ENCODE measurements at places on chromosomes 7 and 10. TPM values are rescaled to one million over a fixed set of nuclear protein-coding genes. Genes with fewer than 3 reads are reported as not detected.
A peak's percentile ranks its signal among the peaks of the same experiment; 100 is the strongest.

- DNase-seq: no peak
These were observed 26.1 kb downstream of the RBM33 start for GRCh38 chr7:155670521-155670920.

Gene PLAC9
- not detected for total RNA-seq

DNA sequence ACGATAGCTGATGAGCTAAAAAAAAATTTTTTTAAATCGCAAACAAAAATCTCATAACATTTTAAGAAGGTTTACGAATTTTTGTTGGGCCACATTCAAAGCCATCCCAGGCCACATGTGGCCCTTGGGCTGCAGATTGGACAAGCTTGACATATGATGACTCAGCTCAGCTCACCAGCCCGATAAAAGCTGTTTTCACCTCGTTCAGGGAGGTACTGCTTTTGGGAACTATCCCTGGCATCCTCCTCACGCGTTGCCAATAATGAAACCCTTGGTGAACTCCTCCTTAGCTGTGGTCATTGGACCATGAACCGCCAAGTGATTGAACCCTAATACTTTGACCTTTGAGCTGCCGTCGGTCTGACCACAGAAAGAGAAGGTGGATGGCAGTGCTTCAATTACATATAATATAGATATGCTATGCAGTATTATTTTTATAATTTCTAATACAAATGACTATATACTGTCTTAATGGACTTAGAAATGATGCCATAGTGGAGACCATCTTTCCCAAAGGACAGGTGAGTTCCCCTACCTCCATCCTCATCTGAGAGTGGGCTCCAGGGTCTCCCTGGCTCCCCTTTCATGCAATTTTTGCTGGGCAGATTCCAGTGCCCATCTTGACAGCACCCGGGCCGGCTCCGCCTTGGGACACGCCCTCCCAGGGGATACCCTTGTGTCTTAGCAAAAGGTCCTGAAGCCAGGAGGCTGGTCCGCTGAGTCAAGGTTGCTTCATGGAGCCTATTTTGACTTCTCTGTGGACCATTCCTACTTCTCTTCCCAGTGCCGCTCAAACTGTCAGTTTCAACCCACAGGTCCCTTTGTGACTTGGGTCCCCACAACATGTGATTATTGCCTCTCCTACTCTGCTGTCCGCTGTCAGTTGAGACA, 707.2 kb downstream of the PARD3 start:
- DNase-seq: no peak

Gene MINPP1
- total RNA-seq: 34.6 TPM

DNA sequence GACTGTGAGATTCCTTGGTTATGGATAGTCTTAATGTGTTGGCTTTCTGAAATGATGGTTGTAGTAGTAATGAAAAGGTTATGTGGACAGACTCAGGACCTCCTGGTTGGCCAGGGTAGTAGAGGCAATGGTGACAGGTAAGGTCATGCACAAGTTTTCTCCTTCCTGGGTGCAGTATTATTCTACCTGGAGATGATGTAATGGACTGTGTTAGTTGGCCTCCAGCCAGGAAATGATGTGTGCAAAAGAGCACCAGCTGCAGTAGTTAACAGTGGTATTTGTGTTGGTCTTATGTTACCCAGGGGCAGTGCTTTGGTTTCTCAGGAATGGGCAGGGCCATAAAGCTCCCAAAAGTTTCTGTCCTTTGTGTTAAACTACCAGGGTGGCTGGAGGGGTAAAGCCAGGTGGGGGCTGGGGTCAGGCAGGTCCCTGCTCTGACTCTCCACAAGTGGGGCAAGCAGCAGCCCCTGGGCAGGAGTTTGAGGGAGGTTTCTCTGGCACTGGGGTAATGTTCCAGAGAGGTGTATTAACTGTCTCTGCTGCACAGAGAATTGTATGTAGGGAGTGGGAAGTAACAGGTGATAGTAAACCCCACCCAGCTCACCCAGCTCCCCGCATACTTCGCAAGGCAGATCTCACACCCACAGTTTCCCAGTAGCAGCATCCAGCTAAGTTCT, 36.3 kb downstream of the GPR22 start:
- peak; percentile 64 for DNase-seq

Gene SH2D4B
- 0.06 TPM for total RNA-seq

DNA sequence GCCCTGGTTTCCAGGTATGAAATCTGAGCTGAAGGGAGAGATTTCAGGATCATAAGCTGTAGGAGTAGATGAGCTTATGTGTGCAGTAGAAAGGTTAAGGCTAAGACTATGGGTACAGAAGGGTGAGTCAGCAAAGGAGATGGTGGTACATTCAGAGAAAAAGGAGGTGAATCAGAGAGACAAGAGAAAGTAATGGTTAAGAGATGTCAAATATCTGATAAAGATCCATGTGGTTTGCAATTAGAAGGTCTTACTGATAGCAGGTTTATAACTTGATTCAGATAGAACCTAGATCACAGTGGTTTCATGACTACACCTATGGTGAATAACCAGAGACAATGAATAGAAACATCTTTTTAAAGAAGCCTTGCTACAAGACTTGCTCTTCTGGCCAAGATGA, 4.5 kb upstream of the NPY start:
- DNase-seq: no peak

Gene CLCN1
- not detected for total RNA-seq

DNA sequence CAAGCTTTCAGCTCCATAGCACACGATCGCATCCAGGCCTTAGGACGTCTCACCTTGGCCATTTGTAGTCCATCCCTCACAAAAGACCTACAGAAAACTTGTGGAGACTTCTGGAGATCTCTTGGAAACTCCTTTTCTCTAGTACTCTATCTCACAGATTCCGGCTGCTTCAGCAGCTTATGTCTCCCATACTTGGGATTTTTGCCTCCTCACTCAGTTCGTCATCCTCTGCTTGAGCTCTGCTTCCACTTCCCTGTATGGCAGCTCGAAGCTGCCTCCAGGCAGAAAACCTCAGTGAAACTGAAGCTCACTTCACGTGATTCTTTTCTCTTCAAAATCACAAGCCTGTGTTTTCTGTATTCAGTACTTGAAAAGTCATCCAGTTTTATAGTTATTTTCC, 178.7 kb upstream of the GDF10 start:
- no peak for DNase-seq

GRCh38 chr7:18941207-18941606, 176.2 kb downstream of the TWIST1 start:
- DNase-seq: no peak

GRCh38 chr7:1586827-1587705, 17.2 kb upstream of the PSMG3 start:
- DNase-seq: peak; percentile 40

Gene ITGB8
- 32.9 TPM for total RNA-seq

- no peak for DNase-seq
These were observed 4.2 kb upstream of the CREB3L2 start for GRCh38 chr7:138006106-138006505.

DNA sequence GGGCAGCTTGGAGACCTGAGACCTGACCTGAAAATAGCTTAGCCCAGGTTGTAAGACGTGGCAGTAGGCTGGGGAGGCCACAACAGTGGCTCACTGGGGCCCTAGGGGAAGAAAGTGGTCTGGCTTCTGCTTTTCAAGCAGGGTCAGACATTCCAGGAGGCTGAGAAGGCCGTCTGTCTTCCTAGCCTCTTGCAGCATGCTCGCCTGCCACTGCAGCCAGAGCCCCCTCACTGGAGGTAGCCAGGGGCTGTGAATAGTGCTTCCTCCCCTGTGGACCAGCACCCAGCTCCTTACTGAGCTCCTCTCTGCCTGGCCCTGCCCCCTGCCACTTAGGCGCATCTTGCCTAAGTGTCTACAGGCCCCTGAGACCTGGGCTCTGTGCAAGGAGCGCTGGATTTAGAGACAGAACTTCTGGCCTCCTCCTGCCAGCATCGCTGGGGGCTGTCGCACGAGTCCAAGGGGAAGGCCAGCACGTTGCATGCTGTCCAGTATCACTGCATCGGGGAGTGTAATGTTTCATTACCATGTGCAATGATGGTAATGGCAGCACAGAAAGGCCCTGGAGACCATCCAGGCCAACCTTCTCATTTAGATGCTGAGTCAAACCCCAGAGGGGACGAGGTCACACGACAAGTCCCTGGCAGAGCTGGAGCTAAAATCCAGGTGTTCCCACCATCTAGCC, 12.7 kb downstream of the ZMIZ1 start:
- peak; percentile 88 for DNase-seq

Gene CTTNBP2
- 3.6 TPM for total RNA-seq

GRCh38 chr10:4028027-4028471, 243.0 kb upstream of the KLF6 start:
- no peak for DNase-seq

DNA sequence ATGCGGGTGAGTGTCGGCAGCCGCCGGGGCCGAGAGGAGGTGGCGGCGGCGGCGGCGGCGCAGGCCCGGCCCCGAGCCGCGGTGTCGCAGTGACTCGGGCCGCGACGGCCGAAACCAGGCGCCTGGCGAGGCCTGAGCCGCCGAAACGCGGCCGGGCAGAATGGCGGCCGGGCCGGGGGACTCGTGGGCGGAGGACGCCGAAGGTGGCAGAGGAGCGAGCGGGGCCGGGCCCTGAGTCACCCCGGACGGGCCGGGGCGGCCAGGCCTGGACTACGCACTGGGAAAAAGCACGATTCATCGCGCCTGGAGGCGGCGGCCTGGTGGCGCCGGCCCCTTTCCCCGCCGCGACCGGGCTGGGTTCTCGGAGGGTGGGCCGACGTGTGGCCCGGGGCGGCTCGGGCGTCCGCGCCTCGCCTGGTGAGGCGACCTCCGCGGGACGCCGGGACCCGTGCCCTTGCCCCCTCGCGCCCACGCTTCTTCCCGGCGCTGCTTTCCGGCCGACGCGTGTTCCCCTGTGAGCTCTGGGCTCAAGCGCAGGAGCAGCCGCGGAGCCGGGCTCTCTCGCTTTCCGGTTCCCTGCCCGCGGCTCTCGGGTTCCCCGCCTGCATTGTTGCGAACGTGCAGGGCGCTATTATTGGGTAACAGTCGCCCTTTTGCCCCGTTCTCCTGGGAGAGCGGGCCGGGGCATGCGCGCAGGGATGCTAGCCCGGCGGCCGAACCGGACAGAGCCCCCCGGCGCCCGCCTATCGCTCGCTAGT, 500 bp downstream of the CUL1 start:
- peak; percentile 74 for DNase-seq

- DNase-seq: no peak
These were observed 586.4 kb upstream of the SEMA3D start for GRCh38 chr7:85773116-85773728.

Gene CLEC2L
- total RNA-seq: 0.51 TPM

DNA sequence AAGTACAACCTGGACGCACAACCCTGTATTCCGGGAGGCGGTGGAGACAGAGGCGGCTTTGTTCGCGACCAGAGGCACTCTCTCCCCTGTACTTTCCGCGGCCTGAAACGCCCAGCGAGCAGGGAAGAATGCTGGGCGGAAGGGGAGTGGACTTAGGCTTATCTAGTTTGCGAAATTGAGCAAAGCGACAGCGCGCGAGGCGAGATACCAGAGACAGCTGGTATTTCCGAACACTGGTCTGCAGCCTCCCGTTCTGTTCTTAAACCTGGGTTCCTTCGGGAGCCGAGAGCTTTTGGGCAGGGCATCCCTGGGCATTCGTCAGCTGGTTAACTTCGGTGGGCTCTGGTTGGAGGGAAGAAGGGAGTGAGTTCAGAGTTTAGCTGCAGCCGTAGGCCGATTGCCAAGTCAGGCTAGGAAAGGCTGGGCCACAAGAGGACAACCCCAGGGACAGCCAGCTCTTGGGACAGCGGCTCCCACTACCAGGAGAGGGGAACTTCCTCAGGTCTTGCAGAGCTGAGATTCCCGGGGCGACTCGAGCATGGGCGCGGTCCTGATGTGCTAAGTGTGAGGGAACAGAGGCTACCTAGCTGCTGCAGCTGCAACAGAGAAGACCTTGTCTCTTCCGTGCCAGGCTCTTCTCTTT, 3.9 kb downstream of the HMX3 start:
- peak; percentile 68 for DNase-seq

Gene C7orf33
- not detected for total RNA-seq

DNA sequence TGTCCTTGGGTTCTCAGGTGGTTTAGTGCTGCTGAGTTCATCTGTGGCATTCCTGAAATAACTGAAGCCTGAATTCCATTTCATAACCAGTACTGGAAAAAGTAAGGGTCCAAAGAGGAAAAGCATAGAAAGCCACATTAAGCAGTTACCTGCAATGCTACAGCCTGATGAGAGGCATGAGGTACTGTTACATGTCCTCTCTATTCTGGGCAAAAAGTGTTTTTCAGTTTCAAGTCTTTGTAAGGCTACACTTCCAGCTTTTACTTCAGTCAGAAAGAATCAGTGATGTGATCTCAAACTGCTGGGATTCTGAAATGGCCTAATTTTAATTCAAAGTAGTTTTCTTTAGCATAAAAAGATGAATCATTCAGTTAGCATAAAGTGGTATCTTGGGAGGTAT, 369.5 kb downstream of the PHF14 start:
- DNase-seq: no peak

Gene CALHM3
- not detected for total RNA-seq

DNA sequence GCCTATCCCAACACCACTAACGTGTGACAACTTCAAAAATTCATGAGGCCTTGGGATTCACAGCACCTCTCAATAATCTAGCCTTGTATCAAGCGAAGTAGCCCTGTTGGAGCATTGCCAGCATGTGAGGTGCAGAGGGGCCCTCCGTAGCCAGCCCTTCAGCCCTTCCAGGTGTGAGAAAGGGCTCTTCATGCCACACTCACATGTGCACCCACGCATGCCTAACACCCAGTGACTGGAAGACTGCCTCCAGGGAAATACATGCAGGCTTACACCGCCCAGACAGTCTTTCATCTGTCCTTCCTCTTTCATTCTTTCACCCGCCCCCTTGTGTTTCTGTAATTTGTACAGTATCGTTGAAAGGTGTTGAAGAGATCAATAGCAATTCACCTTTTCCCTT, 26.1 kb downstream of the LRRC4 start:
- DNase-seq: no peak

DNA sequence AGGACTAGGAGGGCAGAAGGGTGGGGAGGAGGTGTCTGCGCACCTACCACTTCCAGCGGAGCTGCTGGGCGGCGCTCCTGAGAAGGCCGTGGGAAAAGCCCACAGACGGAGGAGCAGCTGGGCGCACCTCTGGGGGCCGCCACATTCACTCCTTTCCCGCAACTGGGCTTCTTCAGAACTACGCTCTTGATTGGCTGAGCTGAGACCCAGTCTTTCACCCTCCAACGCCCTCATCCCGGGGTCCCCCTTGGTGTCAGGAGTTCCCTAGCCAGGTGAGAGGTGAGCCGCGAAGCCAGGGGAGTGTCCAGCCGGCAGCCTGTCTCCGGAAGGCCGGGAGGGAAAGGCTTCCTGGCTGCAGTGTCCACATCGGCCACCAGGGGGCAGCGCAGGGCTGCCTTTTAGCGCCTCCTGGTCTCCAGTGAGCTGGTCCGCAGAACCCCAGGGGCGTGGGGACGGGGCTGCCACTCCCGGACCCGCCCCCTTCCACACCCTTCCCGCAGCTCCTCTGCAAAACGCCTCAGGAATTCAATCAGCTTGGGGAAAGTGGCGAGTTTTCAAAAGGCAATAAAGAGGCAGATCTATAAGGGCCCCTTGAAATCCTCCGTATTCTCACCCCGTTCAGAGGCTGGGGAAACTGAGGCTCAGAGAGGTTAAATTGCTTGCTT, 98.8 kb downstream of the CHST15 start:
- DNase-seq: peak; percentile 91

All from Daoy (cell line).